Fibroblast of skin of abdomen (primary cell): ENCODE measurements at places on chromosomes 1 and 21.

- no peak for DNase-seq
Measured at GRCh38 chr1:163472651-163473248, 151.0 kb downstream of the NUF2 start.

DNA sequence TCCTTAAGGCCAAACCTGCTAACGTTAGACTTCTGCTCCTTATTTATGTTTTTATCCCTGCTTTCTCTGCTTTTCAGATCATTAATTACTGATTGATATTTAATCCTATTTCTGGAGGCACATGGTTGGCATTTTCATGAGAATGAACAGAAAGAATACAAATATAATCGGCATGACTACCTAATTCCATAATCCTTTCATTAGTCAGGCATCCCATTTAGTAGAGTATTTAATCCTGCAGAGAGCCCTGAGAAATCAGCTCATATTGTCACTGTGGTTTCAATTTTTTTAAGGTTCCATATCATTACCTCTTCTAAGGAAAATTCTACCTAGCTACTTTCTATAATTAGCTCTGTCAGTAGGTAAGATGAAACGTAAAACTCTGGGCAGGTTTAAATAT is 238.8 kb downstream of the NCAM2 start:
- no peak for DNase-seq

GRCh38 chr21:38268864-38269575 is 12.2 kb downstream of the KCNJ15 start:
- no peak for DNase-seq

DNA sequence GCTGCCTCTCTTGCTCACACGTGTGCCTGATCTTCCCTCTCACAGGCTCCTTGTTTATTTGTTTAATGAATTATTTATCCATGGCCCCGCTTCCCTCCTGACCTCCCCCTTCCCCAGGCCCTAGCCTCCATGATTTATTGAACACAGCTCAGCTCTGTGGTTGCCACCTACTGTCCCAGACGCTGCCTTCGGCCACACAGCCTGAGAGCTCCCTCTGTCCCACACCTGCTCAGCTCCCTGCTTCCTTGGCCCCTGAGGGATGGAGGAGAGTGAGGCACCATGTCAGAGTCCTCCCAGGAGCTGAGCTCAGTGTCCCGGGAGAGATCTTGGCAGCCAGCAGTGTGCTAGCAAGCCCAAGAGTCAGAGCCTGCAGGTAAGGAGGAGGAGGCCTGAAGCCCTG is 3.1 kb upstream of the EFNA3 start:
- DNase-seq: no peak

DNA sequence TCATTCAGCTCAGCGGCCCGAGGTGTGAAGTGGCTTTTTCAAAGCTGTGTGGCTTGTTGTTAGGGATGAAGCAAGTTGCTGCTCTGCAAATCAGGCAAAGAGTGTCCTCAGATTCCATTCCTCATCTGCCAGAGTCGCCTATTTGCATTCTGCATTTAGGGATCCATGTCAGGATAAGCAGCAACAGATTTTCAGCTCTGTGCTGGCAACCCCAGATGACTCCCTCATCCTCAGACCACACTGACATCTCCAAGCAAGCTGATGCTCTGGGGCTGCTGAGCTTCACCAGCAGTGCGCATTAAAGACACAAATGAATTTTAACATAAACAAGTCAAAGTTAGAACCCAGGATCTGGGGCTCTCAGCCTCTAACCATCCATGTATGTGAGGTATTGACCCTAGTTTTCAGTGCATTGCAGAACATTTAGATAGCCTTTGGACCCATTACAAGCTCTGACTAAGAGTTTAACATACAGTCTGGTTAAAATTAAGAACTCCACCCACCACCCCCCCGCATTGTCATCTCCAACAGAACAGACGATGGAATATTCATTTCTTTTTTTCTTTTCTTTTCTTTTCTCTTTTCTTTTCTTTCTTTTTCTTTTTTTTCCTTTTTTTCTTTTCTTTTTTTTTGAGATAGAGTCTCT is 10.9 kb downstream of the CFAP107 start:
- no peak for DNase-seq

GRCh38 chr1:18900303-18900841 is 2.0 kb downstream of the ALDH4A1 start:
- peak; percentile 12 for DNase-seq

DNA sequence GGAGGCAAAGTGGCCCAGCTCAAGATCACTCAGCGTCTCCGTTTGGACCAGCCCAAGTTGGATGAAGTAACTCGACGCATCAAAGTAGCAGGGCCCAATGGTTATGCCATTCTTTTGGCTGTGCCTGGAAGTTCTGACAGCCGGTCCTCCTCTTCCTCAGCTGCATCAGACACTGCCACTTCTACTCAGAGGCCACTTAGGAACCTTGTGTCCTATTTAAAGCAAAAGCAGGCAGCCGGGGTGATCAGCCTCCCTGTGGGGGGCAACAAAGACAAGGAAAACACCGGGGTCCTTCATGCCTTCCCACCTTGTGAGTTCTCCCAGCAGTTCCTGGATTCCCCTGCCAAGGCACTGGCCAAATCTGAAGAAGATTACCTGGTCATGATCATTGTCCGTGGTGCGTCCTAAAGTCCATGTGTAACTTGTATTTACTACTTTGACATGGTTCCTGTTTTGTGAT is 2.7 kb downstream of the RBM15 start:
- no peak for DNase-seq

DNA sequence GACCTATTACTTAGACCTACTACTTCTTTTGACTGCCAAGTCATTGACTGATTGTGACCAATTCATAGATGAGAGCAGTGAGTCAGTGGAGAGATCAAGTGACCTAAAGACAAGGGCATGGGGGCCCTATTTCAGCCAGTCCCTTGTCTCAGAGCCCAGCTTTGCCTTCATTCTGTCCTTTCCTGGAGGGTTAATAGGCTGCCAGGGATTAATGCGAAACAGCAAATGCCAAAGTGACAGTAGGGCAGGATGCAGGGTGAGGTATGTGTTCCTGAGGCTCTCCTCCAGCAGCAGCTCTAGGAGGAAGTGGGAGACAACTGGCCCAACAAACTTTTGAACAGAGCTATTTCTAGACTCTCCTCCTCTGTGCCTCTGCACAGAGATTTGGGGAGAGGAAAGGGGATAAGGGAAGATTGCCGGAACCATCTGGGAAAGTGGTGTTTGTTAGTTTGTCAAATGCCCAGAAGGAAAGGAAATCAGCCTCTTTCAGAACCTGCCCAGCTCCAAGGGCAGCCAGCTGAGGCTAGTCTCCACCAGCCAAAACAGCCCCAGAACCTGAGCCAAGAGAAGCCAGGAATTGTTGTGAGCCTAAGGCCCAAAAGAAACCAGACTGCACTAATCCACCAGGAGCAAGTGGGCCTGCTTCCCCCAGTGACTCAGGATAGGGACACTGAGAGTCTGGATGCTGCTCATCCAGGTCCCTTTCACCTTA is 4.9 kb upstream of the S100A3 start:
- DNase-seq: no peak

- DNase-seq: no peak
Measured at GRCh38 chr21:31566064-31566463, 93.4 kb upstream of the SOD1 start.

GRCh38 chr1:191671236-191671635 is 487.0 kb upstream of the RGS18 start:
- DNase-seq: peak; percentile 63

DNA sequence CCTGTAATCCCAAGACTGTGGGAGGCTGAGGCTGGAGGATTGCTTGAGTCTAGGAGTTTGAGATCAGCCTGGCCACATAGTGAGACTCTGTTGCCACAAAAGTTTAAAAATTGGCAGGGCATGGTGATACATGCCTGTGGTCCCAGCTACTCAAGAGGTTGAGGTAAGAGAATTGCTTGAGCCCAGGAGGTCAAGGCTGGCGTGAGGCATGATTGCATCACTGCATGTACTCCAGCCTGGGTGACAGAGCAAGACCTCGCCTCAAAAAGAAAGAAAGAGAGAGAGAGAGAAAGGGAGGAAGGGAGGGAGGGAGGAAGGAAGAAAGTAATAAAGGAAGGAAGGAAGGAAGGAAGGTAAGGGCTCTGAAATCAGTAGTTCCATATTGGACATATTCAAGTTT is 25.0 kb downstream of the GLUL start:
- DNase-seq: no peak

DNA sequence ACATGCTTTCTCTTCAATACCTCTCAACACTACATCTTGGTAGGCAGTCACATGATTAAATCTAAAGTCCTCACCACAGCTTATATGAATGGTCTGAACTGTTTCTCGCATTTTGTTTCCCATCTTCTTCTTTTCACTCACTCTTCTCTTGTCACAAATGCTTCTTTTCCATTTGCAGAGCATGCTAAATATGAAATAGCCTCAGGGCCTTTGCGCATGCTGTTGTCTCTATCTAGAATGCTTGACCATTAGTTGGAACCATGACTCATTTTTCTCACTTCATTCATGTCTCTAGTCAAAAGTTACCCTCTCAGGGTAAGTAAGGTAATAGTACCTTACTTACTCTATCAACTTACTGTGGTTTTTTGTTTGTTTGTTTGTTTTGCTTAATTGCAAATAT is 239.7 kb downstream of the PTPRC start:
- DNase-seq: no peak
